CD4-positive, alpha-beta T cell treated with Interleukin-21 for 1 hour (primary cell): ENCODE measurements at places on chromosomes 1 and 21.

DNA sequence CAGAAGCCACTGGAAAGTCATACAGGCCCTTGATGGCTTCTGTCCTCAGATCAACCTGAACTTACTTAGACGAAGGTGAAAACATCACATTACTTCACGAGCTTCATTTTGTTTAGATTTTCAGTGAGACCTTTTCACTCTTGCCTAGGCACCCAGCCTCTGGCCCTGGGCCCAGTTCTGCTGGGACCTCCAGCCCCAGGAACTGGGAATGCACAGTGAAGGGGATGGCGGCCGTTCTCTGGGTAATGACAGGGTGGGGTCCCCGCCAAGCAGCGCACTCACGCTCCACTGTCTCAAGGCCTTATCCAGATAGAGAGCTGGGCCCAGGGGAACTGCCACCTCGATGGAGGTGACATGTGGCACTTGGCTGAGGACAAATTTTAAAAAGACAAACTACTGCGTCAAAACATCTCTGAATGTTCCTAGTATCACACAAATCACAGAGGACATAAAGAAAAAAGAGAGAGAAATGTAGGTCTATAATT lies 54.8 kb downstream of the NPHP4 start:
- DNase-seq, result no peak

DNA sequence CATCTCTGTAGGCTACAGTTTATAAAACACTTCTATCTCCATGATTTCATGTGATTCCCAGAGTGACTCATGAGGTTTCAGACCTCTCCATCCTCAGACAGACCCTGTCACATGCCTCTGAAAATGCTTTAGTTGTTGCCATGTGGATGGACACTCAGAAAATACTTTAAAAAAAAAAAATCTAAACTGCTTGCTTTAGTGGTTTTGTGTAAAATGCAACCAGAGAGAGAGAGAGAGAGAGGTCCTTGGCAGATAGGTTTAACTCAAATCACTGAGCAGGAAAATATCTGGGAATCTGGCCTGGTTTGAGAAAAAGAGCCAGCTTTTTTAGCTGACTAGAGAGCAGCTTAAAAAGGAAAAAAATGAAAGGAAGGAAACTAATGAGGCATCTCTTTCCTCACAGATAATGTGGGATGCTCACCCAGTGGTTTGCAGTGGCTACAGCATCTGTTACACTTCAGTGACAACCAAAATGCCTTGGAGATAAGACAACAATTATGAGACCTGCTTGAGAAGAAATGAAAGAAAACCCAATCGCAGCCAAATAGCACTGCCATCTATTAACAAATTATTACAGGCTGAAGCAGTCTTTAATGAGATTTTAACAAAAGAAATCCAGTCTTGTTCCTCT lies 54.6 kb upstream of the SYT14 start:
- no peak for DNase-seq

GRCh38 chr1:77014073-77014788 lies 147.0 kb downstream of the ST6GALNAC5 start:
- no peak for DNase-seq

- DNase-seq, result no peak
Measured at GRCh38 chr21:42113926-42114409, 42.9 kb downstream of the UMODL1 start.

GRCh38 chr1:117760069-117760468 lies 154.2 kb downstream of the TENT5C start:
- no peak for DNase-seq
